ENCODE measurements at places on chromosomes 7 and 10. TPM values are rescaled to one million over a fixed set of nuclear protein-coding genes. Genes with fewer than 3 reads are reported as not detected.

The IFIT1 gene
- total RNA-seq, result 3.7 TPM

DNA sequence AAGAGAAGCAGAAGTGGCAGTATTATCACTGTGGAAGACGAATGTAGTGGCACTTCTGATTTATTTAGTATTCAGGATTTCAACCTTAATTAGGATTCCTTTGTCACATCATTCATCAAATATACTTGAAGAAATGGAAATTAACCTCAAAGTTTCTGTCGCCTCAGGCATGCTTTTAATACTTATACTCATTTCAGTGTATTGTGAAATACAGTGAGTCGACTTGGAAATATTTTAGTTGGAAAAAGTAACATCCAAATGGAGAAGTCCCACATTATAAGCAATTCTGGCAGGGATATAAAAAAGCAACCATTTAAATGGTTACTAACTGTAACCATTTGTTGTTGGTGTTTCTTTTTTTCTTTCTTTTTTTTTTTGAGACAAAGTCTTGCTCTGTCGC is 648.8 kb downstream of the ARL4A start:
- no peaks in the 10 kb centered on the region for H3K27me3 ChIP-seq
- H3K36me3 ChIP-seq, result no peaks in the 10 kb centered on the region
- H3K4me1 ChIP-seq, result no peaks in the 10 kb centered on the region
- DNase-seq, result no peak

GRCh38 chr10:132355297-132355696 is 23.3 kb downstream of the LRRC27 start:
- no peak overlapping the region for H3K27ac ChIP-seq
- H3K4me3 ChIP-seq, result no peak overlapping the region
- peaks cover 3% of the 10 kb centered on the region for H3K4me1 ChIP-seq
- DNase-seq, result no peak
- H3K27me3 ChIP-seq, result no peaks in the 10 kb centered on the region

DNA sequence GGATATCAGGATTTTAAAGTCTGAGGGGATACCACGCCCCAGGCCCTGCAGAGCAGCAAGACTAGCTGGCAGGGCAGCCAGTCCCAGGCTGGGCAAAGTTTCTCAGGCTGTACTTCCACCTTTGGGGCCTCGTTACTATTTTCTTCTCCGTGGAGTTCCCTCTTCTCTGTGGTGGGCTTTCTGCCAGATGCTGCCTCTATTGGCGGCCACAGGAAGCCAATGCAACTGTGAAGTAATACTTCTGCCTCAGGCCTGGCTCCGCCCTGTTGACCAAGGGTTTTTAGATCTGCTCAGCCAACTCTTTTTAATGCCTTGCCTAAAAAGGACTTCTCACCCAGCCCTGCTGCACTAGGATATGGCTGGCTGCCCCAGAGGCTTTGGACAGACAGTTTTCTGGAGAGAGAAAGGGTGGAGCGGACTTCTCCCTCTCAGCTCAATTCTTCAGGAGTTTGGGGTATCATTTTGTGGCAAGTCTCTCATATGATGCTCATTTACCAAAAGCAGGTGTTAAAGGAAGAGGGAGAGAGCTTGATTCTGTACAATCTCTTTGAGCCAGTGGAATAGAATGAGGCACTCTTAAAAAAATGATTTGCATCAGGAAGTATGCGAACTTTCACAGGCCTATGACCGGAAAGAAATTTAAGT is 67.4 kb downstream of the HHEX start:
- no peak overlapping the region for H3K4me3 ChIP-seq
- no peak overlapping the region for H3K27ac ChIP-seq
- no peak for DNase-seq
- H3K27me3 ChIP-seq, result no peaks in the 10 kb centered on the region

The GIMAP2 gene
- total RNA-seq, result 238 TPM

The SNX10 gene
- total RNA-seq, result 6.1 TPM

DNA sequence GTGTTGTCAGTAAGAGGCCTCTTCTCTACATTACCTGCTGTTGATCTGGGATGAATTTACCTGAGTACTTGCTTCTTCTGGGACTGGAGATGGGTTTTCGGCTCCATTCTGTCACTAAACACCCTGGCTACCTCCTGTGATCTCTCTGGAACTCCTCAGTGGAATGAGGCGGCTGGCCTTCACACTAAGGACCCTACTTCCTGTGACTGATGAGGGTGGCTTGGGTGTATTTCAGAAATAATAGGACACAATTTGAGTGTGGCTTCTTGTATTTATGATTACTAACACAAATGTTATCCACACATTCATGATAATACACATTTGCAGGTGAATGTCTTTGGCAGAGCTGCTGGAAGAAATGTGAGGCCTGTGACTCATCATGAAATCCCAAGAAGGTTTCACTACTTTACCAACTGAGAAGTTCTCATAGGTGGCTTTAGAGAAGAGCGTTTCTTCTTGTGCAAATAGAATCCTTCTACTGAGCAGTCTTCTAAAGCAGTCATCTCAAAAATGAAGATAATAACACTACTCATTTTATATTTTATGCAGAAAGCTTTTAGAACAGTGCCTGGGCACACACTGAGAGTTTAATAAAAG is 21.3 kb upstream of the EVX1 start:
- DNase-seq, result no peak
- H3K27me3 ChIP-seq, result peaks cover 45% of the 10 kb centered on the region
- peaks cover 2% of the 10 kb centered on the region for H3K4me1 ChIP-seq
- peak overlapping the region; percentile 46 for H3K4me3 ChIP-seq
- no peak overlapping the region for H3K27ac ChIP-seq
- no peaks in the 10 kb centered on the region for H3K36me3 ChIP-seq

The RADIL gene
- total RNA-seq, result 0.18 TPM

The HTRA1 gene
- total RNA-seq, result not detected

GRCh38 chr7:92681633-92682032 is 91.4 kb upstream of the FAM133B start:
- H3K36me3 ChIP-seq, result no peaks in the 10 kb centered on the region
- H3K27me3 ChIP-seq, result no peaks in the 10 kb centered on the region
- DNase-seq, result no peak
- H3K4me1 ChIP-seq, result peaks cover 77% of the 10 kb centered on the region
- peak overlapping the region; percentile 78 for H3K27ac ChIP-seq

The AGBL3 gene
- 10.9 TPM for total RNA-seq

DNA sequence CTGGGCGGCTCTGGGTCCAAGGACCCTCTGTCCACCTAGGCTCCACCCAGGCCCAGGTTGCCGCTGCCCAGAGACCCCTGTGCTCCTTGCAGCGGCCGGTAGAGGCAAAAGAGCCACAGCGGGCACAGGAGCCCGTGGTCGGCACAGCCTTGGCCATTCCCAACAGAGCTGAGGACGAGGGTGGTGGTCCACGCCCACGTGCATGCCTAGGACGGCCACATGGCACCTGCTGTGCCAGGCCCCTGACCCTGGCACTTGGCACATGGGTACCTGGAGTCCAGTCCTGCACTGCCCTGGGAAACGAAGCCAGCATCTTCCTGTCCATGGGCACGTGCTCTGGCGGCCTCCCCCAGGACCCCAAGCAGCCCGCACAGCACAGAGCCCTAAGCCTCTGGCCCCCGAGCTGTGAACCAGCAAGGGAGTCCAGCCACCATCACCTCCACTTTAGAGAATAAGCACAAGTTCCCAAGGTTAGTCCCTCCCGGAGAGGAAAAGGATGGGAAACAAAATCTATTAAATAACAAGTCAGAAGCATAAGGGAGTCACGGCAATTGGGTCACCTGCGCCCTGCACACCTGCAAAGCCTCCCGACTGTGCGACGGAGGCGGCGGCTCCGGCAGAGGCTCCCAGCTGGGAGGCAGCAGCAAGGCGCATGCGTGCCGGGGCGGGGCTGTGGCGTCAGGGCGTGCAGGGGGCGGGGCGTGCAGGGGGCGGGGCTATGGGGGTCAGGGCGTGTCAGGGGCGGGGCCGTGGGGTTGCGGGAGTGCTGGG is 59.1 kb downstream of the STK32C start:
- no peaks in the 10 kb centered on the region for H3K4me1 ChIP-seq
- no peaks in the 10 kb centered on the region for H3K27me3 ChIP-seq
- H3K36me3 ChIP-seq, result no peaks in the 10 kb centered on the region
- peak; percentile 26 for DNase-seq
- peak overlapping the region; percentile 63 for H3K4me3 ChIP-seq

The C10orf90 gene
- total RNA-seq, result not detected

DNA sequence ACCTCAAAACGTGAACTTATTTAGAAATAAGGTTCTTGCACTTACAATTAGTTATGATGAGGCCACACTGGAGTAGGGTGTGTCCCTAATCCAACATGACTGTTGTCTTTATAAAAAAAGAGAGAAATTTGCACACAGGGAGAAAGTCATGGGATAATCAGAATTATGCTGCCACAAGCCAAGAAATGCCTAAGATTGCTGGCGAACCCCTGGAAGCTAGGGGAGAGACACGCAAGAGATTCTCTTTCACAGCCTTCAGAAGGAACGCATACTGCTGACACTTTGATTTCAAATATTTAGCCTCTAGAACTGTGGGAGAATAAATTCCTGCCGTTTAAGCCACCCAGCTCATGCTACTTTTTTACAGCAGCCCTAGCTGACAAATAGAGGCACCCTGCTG is 138.3 kb downstream of the CCDC71L start:
- no peak overlapping the region for H3K4me3 ChIP-seq
- H3K27ac ChIP-seq, result no peak overlapping the region
- peaks cover 15% of the 10 kb centered on the region for H3K27me3 ChIP-seq
- no peaks in the 10 kb centered on the region for H3K4me1 ChIP-seq

DNA sequence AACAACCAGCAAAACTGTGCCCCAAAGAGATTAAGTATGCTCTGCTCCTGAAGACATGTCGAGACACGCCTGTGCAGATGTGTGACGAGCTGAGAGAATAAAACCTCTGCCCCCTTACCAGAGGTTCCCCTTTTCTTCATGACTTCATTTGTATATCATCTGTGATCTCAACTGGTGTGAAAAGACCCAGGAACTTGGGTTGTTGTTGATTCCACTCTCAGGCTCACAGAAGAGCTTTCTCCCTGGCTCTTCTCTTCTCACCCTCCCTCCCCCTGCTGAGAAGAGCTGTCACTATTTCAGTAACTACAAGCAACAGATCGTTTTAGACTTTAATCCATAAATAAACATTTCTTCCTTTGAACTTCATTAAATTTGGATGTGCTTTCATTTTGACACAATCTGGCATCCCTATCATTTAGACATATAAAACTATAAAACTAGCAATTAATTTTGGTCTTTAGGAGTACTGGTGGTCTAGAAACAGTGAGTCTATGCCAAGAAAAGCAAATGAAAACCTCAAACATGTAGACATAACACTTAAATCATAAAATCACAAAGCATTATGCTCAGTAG is 179.3 kb upstream of the FZD8 start:
- H3K27me3 ChIP-seq, result peaks cover 4% of the 10 kb centered on the region
- no peak overlapping the region for H3K27ac ChIP-seq
- H3K4me1 ChIP-seq, result no peaks in the 10 kb centered on the region
- no peaks in the 10 kb centered on the region for H3K36me3 ChIP-seq
- no peak for DNase-seq

- DNase-seq, result no peak
- no peak overlapping the region for H3K4me3 ChIP-seq
- H3K27me3 ChIP-seq, result peaks cover 1% of the 10 kb centered on the region
- no peak overlapping the region for H3K27ac ChIP-seq
Observed at GRCh38 chr10:106682175-106682574, 482.3 kb downstream of the SORCS1 start.

DNA sequence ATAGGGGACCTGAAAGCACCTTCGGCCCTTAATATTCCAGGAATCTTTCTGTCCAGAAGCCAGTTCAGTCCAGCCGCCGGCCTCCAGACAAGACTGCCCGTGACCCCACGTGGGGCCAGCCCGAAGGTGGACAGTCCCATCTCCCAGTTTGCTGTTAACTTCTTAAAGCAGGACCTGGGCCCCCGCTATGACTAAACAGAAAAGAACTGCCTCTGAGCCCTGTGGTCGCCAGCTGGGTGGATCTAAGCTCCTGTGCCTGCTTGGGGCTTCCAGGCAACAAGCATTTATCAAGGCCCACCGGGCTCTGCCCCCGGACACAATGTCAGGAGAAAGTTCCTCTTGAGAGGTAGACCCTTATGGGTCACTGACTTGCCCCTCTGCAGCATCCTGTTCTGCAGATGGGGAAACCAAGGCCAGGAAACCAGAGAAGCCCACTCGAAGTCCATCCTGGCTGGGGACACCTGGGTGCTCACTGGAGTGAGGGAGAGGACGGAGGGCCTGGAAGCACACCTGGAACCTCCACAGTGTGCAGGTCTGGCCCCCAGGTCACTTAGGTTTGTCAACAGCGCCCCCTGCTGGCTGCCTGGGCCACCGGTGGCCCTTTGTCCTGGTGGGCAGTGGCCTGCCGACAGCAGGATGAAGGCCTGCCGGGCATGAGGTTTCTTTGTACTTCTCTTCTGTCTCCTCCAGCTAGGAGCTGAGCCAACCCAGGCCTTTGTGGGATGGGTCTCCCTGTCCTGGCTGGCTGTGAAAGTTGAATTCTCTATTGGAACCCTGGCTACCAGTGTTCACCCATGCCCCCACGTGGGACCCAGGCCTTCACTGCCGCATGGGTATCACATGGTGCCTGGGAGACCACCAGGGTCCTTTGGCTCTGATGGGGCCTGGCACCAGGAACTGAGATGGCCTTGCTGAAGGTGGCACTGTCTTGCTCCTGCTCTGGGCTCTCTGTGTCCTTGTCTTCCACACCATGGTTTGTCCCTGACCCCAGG is 128.0 kb downstream of the ZMIZ1 start:
- no peaks in the 10 kb centered on the region for H3K36me3 ChIP-seq
- no peak overlapping the region for H3K4me3 ChIP-seq
- no peak overlapping the region for H3K27ac ChIP-seq
- peak; percentile 72 for DNase-seq
- peaks cover 11% of the 10 kb centered on the region for H3K4me1 ChIP-seq

The RAMP3 gene
- total RNA-seq, result not detected

DNA sequence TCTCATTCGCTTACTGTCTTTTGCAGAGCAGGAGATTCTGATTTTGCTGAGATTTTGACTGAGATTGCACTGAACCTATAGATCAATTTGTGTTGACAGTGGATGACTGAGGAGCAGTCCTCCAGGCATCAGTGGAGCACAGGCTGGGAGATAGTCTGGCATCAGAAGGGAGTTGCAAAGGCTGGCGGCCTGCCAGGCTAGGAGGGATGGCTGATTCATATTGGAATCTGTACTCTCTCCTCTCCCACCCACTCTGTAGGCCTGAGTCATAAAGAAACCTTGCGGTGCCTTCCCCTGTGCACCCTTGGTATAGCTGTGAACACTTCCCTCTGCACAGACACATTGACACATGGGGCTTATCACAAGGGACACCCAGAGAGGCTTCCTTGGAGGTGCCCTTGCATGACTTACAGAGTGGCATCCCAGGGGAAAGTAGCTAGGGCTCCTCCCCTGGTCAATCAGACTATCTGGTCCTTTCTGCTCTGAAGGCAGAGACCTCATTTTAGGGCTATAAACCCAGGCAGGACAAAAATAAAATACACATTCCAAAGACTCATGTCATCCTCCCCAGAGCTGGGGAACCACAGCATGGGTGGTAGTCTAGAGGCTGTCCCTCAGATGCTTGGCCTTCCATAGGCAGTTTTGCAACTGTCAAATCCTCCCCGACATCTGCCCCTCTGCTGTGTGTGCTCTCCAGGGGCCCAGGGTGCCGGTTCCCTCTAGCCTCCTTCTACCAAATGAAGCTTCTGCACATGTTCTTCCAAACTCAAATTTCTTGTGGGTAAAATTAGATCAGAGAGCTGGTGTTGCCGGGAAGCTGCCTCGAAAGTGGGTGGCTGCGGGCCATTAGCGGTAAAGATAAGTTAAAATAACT is 37.4 kb upstream of the EEPD1 start:
- no peak overlapping the region for H3K4me3 ChIP-seq
- peaks cover 8% of the 10 kb centered on the region for H3K27me3 ChIP-seq
- no peak for DNase-seq
- H3K36me3 ChIP-seq, result no peaks in the 10 kb centered on the region
- peaks cover 12% of the 10 kb centered on the region for H3K4me1 ChIP-seq

- no peak overlapping the region for H3K27ac ChIP-seq
- H3K4me1 ChIP-seq, result no peaks in the 10 kb centered on the region
- DNase-seq, result no peak
- no peak overlapping the region for H3K4me3 ChIP-seq
- H3K36me3 ChIP-seq, result no peaks in the 10 kb centered on the region
Observed at GRCh38 chr7:138945154-138945553, 36.0 kb downstream of the KIAA1549 start.

The ZNF862 gene
- 88.4 TPM for total RNA-seq

The ASZ1 gene
- total RNA-seq, result not detected
